Central memory CD4-positive, alpha-beta T cell (primary cell): ENCODE measurements at places on chromosomes 13 and 19.

GRCh38 chr19:32878988-32879387, 9.4 kb upstream of the SLC7A9 start:
- DNase-seq, result no peak

DNA sequence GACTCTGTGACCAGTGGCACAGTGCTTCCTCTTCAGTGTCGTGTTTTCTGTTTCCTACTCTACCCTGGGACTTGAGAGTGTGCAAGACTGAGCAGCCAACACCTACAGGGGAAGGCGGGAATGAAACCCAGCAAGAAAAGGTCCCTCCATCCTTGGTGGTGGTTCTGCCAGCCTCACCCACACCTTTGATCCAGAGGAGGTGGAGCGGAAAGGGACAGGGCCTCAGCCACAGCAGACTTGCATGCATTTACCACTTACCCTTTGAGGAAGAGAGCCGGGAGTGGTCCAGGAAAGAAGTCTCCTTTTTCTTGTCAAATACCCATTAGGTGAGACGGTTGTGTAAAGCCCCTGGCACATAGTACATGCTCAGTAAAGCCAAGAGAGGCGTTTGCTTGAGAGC, 164.8 kb upstream of the ZNF536 start:
- DNase-seq, result no peak

DNA sequence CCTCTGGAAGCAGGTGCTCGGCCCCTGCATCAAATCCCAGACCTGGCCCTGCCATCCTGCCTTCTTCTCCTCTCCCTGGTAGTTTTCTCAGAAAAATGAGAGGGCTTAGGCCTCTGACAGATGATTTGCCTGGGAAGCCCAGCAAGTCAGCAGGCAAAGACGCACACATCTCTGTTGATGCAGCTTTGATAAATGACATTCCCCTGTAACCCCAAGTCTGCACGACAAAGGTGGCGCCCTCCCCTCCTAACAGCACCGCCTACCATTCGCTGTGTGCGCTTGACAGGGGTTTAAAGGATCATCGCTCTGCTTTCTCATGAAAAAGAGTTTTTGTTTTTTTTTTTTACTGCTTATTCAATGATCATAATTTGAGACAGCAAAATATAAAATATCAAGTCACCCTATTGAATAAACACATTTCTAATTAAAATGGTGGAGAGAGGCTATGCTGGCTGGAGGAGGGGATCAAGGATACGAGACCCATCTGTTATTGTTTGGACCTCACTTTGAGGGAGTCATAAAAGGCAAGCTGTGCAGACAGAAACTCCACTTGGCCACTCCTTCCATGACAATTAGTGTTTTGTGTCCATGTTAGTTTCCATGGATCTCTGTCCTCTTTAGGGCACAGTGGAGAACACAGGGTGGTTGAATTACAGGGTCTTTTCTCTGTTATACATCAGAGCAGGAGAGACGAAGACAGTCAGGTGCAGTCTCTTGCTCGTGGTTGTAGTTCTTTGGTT, 126.1 kb downstream of the FGF9 start:
- no peak for DNase-seq

DNA sequence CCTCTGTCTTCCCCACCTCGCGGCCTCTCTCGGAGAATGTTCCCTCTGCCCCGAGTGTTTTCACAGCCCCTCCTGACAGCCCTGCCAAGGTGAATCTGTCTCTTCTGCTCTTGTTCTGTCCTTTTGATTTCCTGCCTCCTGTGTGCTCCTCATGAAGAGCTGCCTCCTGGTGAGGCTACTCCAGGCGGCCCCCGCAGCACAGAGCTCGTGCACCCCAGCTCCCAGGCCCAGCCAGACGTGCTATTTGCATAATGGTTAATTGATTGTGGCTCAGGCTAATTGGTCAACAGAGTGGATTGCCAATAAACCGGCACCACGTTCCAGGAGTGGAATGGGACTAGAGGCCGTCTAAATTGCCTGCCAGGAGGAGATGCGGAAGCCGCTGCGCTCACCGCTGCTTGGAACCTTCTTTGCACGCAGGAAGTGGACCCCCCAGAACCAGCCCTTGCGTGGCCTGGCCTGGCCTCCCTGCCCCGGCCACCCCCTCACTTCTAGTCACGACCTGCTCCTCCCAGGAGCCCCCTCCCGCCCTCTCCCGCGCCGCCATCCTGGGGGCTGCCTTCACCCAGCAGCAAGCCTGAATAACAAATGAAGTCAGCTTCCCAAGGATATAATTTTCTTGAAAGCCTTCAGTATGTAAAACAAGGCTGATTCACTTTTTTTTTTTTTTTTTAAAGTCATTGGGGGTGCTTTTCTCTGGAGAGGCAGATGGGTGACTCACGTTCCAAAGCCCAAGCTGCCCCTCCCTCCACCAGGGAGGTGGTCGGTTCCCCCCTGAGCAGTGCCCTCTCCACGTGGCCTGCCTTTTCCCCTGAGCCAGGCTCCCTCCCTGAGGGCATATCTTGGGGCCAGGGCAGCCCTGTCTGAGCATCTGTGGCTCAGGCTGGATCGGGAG, 144.0 kb downstream of the KDM4B start:
- no peak for DNase-seq

DNA sequence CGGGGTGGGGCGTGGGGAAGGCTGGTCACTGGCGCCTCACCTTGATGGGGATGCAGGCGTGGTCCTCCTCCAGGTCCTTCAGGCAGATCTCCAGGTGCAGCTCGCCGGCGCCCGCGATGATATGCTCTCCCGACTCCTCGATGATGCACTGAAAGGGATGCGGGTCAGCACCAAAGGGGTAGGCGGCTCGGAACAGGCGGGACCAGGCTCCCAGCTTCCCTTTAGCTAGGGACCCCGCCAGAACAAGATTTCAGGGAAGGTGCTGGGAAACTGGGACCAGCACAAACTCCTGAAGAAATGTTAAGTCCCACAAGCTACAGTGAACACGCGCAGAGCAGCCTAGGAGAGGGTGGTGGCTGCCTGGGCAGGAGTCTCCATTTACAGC, 6.0 kb downstream of the EEF2 start:
- DNase-seq, result no peak
